ENCODE measurements at places on chromosomes 6 and 20.
A peak's percentile ranks its signal among the peaks of the same experiment; 100 is the strongest.

- DNase-seq = no peak
Measured at GRCh38 chr6:31386977-31387376, 16.4 kb upstream of the MICA start.

DNA sequence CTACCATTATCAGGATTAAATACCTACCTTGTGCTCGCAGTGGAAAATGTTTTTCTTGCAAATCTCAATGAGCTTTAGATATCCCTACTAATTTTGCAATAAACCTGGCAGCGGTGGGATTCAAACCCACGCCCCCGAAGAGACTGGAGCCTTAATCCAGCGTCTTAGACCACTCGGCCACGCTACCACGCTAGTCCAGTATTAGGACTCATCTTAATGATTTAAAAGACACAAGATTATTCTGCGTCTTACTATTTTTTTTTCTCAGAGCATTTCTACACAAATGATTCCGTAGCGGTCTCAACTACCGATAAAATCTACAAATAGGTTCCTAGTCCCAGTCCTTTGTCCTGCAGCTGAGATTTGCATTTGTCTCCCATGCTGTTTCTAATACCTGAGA is 35.2 kb upstream of the ZSCAN23 start:
- DNase-seq = no peak

GRCh38 chr6:100913400-100914276 is 32.5 kb upstream of the ASCC3 start:
- DNase-seq = no peak

- peak; percentile 32 for DNase-seq
Measured at GRCh38 chr6:165654144-165654543, 8.9 kb downstream of the PDE10A start.

GRCh38 chr6:119078376-119079282 is at the start of gene FAM184A:
FAM184A (minus strand) TSS chr6:119078664; CDS start chr6:119078299, 365 bp downstream.
- peak; percentile 95 for DNase-seq

Data from upper lobe of left lung (tissue), 6 donors.